ENCODE measurements at places on chromosomes 4 and X. TPM values are rescaled to one million over a fixed set of nuclear protein-coding genes. Genes with fewer than 3 reads are reported as not detected.

- DNase-seq = peak; percentile 78
Observed at GRCh38 chr4:74886484-74886883, 46.4 kb upstream of the PARM1 start.

DNA sequence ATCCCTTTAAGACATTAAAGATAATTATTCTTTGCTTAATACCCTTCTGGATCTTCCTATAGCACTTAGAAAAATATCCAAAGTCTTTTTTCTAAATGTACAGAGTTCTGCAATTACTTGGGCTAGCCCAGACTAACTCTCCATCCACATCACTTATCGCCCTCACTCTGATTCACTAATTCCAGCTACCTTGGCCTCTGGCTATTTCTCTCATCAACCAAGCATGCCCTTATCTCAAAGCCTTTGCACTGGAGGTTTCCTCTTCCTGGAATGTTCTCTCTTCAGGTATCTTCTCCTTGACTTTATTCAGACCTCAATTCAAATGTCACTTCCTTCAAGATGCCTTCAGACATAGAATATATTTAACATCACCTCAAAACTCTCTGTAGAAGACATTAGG, 345.1 kb upstream of the SMIM31 start:
- no peak for DNase-seq

The COX7B2 gene
- total RNA-seq = not detected

- DNase-seq = no peak
Observed at GRCh38 chr4:88285235-88285653, 883 bp upstream of the PPM1K start.

The CDS1 gene
- total RNA-seq = under 0.01 TPM

- no peak for DNase-seq
Observed at GRCh38 chrX:5474282-5474681, 754.4 kb downstream of the NLGN4X start.

GRCh38 chr4:8185295-8185694, 13.8 kb upstream of the SH3TC1 start:
- DNase-seq = peak; percentile 64

DNA sequence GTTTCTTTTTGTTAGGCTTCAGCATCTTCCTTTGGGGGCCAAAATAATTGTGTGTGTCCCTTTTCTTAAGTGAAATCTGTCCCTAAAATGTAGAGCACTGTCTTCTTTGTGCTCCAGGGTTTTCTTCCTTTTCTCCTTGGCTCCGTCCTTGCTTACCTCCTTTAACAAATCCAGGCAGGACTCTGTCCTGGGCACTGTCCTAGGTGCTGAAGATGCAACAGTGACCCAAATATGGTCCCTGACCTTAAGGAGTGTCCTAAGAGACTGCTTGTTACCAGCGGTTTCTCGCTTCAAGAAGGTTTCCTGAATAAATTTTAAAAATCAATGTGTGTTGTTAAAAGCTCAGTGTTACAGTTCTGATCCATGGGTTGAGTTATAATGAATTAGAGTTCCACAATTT, 471.8 kb downstream of the KCNIP4 start:
- DNase-seq = peak; percentile 13

The TMPRSS11A gene
- total RNA-seq = not detected

The FGF16 gene
- total RNA-seq = not detected

DNA sequence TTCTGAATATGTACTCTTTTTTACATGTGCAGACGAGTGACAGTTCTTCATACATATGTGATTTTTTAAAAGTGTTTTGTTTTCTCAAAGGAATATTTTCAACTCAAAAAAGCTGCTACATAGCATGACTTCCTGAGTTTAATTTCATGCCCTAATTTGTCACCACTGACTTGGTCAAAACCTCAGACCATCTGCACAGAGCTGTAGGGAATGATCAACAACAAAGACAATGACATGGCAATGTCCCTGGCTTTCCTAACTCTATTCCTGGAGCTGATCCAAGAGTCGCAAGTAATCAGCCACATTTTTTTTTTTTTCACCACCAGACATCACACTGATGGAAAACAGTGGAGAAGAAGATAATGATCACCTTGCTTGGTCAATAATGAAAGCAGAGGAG, 97.7 kb downstream of the TMA16 start:
- no peak for DNase-seq

GRCh38 chr4:93764639-93765246, 63.8 kb upstream of the ATOH1 start:
- DNase-seq = peak; percentile 42

- DNase-seq = no peak
Observed at GRCh38 chrX:1422135-1422465, 30.2 kb upstream of the SLC25A6 start.

The SSR4 gene
- 133 TPM for total RNA-seq

DNA sequence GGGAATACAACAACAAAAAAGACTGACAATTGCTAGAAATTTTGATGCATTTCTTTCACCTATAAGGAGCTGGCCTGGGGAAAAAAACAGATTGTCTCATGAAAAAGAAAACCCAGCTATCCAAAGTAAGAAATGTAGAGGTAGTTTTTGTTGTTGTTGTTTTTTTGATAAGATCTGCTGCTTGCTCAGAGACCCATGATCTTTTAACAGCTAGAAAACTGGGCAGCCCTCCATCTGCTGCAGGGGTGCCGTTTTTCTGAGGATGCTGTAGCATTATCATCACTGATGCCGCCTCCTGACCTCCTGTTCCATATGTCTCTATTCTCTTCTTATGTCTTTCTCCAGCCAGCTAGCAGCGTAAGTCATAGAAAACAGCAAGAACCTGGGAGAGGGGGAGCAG, 98.3 kb downstream of the BMPR1B start:
- DNase-seq = peak; percentile 15

The WDR17 gene
- 0.64 TPM for total RNA-seq

DNA sequence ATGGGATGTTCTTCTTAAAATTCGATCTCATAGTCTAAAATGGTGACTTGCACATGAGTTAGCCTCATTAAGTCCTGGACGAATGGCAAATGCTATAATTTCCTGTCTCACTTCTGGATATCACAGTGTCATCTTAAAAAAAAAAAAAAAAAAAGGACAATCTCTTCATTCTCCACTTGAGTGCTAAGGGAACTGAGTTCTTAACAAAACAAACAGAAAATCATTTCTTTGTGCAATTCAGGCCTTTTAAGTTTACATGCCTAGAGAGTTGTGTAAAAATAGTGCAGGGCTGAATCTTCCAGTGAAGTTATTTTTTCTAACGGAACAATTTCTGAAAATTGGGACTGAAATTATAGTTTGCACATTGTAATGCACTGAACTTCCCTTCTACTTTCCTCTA, 122.8 kb upstream of the FAT1 start:
- DNase-seq = no peak

DNA sequence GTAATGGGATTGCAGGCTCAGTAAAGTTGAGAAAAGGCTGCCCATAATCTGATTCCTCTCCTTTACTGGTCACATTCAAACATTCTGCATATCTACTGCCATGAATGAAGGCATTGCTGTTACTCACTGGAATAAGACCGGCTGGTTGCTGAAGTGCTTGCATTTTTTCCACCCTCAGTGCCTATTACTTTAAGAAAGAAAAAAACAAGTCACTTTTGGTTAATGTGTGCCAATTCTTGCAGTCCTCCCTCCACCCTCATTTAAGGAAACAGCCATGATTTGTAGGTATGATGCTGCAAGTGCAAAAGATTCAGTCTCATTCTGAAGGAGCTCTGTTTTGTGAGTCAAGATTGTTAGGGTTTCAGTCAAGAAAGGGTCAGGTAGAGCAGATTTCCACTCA, 94.9 kb downstream of the EMCN start:
- DNase-seq = no peak

The MAGEA2 gene
- total RNA-seq = not detected

GRCh38 chr4:898123-898522, 34.0 kb downstream of the GAK start:
- DNase-seq = no peak

DNA sequence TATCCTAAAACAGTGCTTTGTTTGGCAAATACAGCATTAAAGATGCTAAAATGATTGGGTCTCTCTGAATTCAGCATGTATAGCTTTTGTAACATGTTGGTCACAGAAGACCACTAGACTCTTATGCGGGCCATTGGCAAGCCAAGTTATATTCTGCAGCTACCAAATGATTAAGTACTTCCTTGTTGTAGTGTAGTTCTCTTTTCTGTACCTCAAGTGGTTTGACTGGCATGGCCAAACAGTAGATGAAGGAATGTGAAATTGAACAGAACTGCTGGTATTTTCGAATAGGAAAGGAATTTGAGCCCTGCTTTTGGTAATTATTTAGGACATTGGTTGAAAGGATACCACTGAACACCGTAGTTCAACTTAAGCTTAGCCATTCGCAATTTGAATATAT, 193.9 kb upstream of the GPC4 start:
- no peak for DNase-seq

The BTK gene
- total RNA-seq = not detected

- DNase-seq = peak; percentile 62
Observed at GRCh38 chr4:101238706-101239105, 108.6 kb downstream of the PPP3CA start.

GRCh38 chr4:76654791-76655190, 219.8 kb downstream of the SHROOM3 start:
- DNase-seq = no peak

The SPANXA2 gene
- not detected for total RNA-seq

GRCh38 chr4:3388471-3389232, 53.1 kb upstream of the HGFAC start:
- DNase-seq = peak; percentile 86

DNA sequence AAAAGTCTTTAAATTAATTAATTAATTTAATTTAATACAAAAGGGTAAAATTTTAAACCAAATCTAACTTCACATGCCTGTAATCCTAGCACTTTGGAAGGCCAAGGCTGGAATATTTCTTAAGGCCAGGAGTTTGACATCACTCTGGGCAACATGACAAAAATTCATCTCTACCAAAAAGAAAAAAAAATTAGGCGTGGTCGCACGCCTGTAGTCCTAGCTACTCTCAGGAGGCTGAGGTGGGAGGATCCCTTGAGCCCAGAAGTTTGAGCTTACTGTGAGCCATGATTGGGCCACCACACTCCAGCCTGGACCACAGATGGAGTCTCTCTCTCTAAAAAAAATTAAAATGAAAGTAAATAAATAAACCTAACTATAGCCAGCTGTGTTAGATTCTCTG, 39.2 kb upstream of the ANTXR2 start:
- DNase-seq = peak; percentile 34

Measured in fibroblast of villous mesenchyme (primary cell).